AG10803 (cell line): ENCODE measurements at places on chromosomes 5 and 9.

- DNase-seq, result no peak
Observed at GRCh38 chr5:10505517-10506095, 58.3 kb upstream of the ANKRD33B start.

- DNase-seq, result no peak
Observed at GRCh38 chr5:27474395-27474794, 436.0 kb upstream of the CDH9 start.

GRCh38 chr5:6112538-6112937 lies 265.8 kb downstream of the MED10 start:
- no peak for DNase-seq

DNA sequence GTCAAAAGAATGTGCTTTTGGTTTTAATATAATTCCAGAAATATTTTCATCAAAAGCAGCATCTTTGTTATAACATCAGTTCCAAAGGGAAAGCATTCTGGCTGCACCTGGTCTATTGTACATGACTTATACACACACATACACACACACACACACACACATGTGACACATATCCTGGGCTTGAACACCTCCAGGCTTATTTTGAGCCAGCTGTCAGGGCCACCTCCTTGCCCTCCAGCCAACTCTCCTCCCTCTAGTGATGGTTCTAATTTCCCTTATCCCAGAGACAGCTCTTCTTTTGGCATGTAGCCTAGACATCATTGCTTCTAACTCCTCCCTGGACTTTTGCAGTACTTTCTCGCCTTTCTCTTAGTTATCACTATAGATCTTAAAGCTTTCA lies 115.0 kb downstream of the PIK3R1 start:
- peak; percentile 53 for DNase-seq

GRCh38 chr5:103645816-103646215 lies 83.2 kb upstream of the NUDT12 start:
- DNase-seq, result no peak

- DNase-seq, result peak; percentile 15
Observed at GRCh38 chr9:19965336-19965735, 176.5 kb upstream of the SLC24A2 start.

- no peak for DNase-seq
Observed at GRCh38 chr5:180468732-180469585, 25.2 kb upstream of the CNOT6 start.

DNA sequence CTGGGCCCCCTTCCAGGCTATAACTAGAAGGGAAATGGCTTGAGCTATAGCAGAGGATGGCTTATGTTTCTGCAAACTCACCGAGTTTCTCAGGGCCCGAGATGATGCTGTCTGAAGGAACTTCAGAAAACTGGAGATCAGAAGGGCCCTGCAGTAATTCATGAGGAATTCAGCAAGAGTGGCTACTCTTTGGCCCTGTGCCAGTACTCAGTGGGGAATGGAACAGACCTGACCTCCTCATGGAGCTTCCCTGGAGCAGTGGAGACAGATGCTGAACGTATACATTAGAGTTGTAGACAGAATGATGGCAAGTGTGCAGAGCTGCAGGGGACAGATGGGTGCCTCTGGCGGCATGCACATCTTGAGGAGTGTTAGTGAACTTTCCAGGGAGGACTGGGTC lies 17.3 kb upstream of the SMIM32 start:
- no peak for DNase-seq

- no peak for DNase-seq
Observed at GRCh38 chr5:5403741-5404140, 18.7 kb upstream of the ICE1 start.

DNA sequence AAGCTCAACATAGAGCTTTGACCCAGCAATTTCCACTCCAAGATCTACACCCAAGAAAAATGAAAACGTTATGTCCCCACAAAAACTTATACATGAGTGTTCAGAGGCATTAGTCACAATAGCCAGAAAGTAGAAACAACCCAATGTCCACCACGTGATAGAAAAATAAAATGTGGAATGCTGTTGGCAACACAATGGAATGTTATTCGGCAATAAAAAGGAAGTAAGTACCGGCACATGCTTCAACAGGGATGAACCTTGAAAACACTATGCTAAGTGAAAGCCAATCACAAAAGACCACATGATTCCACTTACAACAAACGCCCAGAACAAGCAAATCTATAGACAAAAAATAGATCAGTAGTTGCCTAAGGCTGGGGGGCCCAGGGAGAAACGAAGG lies 6.0 kb downstream of the UBQLN1 start:
- DNase-seq, result peak; percentile 83

DNA sequence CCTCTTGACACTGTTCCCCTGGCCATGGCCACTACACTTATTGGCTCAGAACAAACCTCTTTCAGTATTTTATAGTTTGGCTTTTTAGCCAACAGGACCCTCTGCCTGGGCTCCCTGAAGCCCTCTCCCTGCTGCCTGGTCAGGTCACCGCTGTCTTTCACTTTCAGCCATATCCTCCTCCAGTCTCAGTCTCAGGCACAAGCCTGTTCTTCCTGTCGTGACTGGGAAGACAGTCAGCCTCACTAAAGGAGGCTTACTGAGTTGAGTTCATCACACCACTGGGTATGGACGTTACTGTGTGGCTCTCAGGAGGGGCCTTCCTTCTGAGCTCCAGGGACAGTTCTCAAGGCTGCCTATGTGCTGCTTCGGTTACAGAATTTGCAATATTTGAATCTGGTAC lies 2.0 kb downstream of the QSOX2 start:
- no peak for DNase-seq

DNA sequence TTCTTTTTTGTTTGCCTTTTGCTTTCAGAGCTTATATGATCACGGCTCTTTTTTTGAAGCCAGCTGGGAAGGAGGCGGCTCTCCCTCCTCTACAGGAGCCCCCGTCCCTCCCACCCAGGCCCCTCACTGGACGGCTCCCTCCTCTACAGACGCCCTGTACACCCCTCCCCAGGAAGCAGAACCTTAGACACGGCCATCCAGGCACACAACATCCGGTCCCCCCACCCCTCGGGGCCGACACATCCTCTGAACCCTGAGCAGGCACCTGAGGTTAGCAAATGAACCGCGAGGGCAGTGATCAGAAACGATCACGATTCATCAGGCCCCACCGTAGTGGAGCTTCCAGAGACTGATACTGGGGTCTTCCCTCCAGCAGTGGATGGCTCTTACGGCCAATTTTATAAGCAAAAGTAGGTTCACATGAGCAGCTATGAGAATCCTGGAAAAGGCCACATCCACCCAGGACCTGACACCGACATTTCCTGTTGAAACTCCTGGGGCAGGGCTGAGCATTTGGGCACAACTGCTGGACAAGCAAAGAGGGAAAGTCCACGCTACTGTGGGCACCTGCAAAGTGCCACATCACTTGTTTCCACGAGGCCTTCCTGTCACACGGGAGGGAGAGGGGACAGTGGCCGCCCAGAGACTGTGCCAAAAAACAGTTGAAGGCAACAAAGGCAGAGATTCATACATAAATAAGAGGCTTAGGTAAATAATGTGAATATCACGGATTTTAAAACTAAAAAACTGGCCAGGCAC lies 78.9 kb downstream of the SEMA4D start:
- no peak for DNase-seq

- peak; percentile 55 for DNase-seq
Observed at GRCh38 chr9:100430286-100430940, 3.5 kb downstream of the MSANTD3 start.

- DNase-seq, result peak; percentile 53
Observed at GRCh38 chr9:33041432-33042188, 16.5 kb downstream of the DNAJA1 start.

- no peak for DNase-seq
Observed at GRCh38 chr5:176847726-176848290, 37.4 kb downstream of the UNC5A start.

- no peak for DNase-seq
Observed at GRCh38 chr5:137221943-137222342, 277.2 kb downstream of the SPOCK1 start.

DNA sequence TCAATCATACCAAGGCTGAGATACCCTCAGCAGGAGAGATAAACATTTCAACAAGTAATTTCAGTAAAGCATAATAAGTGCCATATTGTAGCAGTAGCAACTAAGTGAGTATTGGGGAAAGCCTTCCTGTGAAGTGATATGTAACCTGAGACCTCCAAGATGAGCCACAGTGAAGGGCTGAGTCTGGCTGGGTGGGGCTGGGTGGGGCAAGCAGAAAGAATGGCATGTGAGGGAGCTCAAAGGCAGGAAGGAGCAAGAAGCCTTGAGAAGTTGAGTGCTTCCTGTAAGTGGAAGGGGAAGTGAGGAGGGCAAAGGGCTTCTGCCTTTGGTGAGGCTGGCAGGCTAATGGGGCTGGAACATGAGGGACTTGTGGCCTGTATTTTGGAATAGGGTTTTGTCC lies 19.7 kb upstream of the ASTN2 start:
- no peak for DNase-seq

- DNase-seq, result peak; percentile 99
Observed at GRCh38 chr5:96254980-96255691, 177.9 kb downstream of the PCSK1 start.

DNA sequence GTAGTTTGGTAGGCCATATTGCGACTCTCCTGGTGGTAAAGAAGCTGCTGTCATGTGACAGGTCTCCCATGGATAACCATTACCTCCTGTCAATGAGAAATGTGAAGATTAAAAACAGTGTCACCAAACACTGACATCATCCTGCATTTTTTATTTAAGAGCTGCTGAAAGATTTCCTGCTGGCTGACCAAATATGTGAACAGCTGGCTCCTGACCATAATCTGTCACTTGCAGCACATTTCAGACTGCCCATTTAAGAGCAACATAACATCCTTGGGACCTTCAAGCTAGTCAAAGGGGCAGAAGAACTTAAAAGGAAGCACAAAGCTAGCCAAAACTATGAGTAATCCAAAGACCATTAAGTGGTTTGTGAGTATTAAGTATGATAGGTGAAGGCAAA lies 288.0 kb downstream of the IZUMO3 start:
- no peak for DNase-seq

GRCh38 chr9:25449503-25449902 lies 228.7 kb downstream of the TUSC1 start:
- DNase-seq, result no peak

DNA sequence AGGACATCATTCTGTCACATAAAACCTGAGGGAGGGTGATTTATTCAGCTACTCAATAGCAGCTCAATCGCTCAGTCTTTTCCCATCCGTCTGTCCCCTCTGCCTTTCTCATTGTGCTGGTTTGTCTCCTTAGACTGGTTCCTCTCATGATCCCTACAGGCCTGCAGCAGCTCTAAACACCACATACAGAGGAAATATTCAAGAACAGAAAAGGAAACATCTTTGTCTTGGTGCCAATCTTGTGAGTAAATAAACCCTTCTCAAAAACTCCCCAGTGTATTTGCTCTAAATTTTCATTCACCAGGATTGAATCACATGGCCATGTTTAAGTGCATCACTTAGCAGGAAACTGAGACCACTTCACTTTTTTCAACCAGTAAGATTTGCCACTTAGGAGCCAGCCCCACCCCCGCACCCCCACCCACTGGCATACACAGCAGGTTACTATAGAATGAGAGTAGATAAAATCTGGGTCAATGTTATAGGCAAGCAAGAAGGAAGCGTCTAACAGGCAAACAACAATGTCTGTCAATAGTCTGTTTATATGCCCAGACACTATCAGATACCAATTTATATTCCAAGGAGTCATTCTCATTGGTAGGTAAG lies 895.5 kb upstream of the DMAC1 start:
- DNase-seq, result no peak

DNA sequence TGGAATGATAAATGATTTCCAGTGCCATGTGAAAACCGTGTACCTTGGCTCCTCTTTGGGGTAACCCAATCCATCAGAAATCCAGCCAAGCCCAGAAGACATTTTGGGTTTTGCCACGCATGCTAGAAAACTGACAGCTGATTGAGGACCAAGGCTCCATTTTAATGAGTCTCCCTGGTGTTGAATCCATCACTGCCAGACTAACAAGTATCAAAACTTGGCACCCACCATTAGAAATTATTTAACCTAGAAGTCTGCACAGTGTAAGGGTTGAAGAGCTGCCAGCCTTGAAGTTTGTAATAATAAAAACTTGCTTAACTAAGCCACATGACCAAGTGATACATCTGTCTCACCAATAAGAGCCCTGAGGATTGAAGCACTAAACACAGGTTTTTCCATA lies 369.9 kb downstream of the DNAH5 start:
- peak; percentile 42 for DNase-seq

DNA sequence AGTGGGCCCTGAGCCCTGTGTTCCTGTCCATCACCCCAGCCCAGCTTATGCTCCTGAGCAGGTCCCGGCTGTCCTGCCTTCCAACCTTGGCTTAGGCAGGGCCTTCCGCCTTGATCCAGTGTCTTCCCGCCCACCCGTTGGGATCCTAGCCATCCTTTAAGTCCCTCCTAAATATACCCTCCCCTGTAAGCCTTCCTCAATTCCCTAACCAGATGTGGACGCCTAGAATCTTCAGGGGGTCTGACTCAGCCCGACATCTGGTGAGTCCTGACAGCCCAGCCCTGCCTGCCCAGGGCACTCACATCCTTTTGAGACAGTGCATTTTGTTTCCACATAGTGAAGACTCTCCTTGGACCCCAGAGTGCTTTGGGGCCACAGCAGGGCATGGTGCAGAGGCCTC lies 23.7 kb downstream of the SLC6A7 start:
- peak; percentile 68 for DNase-seq

DNA sequence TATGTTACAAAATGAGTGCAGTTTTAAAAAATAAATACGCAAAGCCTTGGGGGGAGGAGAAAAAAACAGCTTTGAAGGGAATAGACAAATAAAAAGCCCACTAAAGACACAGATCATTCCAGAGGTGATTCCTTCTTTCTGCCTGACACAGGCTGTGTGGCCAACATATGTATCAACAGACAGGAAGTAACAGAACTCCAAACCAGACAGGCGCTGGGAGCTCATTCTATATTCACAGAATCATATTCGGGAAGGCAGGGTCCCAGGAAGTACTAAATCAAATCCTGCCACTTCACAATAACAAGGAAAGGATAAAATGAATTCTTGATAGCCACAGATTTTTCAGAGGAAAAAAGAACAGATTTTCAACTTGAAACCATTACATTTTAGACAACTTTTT lies 62.1 kb downstream of the SEMA5A start:
- DNase-seq, result no peak

GRCh38 chr9:84773022-84773421 lies 103.5 kb downstream of the NTRK2 start:
- peak; percentile 40 for DNase-seq
